ENCODE measurements at places on chromosomes 7 and 10.
A peak's percentile ranks its signal among the peaks of the same experiment; 100 is the strongest.

DNA sequence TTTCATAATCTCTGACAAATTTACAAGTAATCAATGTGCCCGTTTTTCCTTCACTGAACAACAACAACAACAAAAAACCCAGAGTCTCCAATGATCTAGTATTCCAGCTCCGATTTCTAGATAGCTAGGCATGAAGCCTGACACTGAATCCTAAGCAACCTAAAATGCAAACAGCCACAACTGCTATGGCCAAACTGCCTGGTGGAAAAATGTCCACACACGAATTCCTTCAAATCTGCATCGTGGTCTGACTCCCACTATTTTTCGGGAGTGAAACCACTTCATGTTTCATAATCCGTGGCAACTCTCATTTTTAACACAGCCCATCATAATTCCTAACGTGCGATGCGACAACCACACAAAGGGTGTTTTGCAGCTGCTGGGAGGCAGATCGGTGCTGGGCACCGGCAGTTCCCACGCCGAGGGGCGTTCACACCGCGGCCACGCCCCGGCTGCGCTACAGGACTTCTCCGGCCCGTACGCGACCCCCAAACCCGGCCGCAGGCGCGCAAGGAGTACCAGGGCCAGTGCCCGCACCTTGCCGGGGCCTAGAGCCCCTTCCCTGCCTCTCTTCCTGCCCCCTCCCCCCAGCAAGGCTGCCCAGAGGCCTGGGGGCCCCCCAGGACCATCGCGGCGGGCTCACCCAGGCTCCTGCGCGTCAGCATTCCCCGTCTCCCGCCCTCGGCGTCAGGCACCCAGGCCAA is 814 bp downstream of the RUFY2 start:
- DNase-seq = peak; percentile 38

- DNase-seq = no peak
Observed at GRCh38 chr10:61918140-61918539, 16.6 kb downstream of the ARID5B start.

DNA sequence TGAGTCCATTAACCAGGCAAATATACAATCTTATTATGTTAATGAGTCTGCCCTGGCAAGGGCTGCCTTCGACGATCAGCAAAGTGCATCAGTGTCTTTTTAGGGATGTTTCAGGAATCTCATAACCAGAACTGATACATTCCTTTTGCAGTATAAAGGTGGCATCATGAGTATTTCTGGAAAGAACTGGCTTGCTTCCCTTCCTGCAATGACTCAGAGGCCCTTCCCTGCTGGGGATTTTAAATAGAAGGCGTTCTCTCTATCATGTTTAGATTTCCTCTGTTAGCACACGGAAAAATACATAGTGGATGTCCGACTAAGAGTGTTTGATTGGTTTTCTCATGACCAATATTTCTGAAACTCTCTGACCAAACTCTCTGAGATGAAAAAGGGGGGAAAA is 1.8 kb downstream of the NPS start:
- no peak for DNase-seq

DNA sequence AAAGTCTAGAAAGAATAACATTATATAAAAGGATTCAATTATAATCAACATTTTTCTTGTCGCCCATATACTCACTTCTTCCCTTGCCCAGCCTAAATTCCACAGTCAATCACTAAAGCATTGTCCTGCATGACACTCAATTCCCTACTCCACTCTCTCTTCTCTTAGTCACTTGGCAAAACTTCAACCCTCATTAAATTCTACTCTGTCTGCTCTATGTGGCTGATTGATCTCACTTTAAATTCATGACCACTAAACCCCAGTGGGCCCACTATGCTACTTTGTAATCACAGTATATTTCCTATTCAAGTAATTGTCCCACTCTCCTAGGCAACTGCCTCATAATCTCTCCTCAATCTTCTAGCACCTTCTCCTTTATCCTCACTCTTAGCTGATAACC is 54.1 kb downstream of the MTERF1 start:
- DNase-seq = no peak

- no peak for DNase-seq
Observed at GRCh38 chr10:66927251-66927935, 1.6 kb downstream of the LRRTM3 start.

GRCh38 chr7:101542527-101543241 is 86.4 kb downstream of the MYL10 start:
- DNase-seq = no peak

DNA sequence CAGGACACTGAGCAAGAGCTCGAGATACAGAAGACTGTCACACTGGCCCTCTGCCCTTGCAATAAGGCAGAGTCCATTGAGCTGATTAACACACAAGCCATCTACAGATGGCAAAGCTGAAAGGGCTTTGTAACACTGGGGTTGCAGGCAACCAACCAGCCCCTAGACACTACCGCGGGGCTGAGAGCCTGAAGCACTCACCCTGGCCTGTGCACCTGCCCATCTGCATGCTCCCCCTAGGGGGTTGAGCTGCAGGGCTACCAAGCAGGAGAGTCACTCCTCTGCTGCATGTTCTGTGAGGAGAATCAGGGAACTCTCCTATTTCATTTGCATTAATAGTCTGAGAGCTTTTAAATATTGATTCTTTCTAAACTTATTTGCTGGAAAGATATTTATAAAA is 128.1 kb upstream of the VIPR2 start:
- DNase-seq = no peak

DNA sequence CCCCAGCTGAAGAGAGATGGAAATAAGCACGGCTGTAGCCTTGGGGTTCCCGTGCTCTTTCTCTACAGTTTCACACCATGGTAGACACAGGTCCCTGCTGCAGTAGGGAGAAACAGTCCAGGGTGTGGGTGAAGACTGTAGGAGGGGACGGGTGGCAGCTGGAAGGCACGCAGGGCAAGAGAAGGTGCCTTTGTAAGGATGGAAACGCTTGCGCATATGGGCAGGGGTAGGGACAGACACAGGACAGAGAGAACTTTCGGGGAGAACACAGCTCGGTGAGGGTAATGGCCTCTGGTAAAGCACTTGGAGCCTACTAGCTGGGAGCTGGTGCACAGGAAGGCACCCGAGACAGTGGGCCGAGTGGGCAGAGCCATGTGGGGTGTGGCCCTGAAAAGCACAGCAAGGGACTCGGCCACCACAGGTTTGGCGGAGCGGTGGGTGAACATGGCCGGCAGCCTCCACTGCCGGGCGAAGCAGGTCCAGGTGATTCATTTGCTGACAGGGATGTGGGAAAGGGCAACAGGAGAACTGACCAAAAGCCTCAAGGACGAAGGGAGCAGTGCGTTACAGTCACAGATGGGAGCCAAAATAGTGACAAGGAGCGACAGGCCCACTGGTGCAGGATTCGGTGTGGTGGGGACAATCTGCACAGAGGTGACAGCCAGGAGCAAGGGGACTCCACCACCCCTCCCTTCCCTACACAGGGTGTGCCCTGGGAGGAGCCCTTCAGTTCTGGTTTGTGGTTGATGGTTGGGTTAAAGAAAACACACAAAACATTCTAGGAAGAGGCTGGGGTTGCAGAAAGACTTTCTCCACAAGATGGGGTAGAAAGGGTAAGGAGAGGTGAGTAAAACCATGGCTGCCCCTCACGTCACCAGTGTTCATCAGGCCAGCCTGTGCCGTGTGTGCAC is 97.1 kb downstream of the VOPP1 start:
- DNase-seq = no peak

GRCh38 chr10:45578384-45578971 is 94.1 kb downstream of the ZFAND4 start:
- no peak for DNase-seq

DNA sequence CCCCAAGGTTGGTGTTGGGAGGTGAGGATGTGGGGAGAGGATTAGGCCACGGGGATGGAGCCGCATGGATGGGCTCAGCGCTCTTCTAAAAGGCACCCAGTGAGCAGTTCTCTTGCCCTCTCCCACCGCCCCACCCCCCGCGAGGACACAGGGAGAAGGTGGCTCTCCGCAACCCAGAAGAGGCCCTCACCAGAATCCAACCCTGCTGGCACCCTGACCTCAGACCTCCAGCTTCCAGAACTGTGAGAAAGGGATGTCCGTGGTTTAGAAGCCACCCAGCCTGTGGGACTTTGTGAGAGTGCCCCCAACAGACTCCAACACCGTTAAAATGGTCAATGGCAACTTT is 242.8 kb upstream of the PPP2R2D start:
- DNase-seq = no peak

All from AG09309 (cell line).